ENCODE measurements at places on chromosomes 16 and 17.
A peak's percentile ranks its signal among the peaks of the same experiment; 100 is the strongest.

GRCh38 chr17:41589301-41589700 is 2.6 kb upstream of the KRT14 start:
- no peak for DNase-seq

- peak; percentile 31 for DNase-seq
Observed at GRCh38 chr16:87324411-87325275, 7.5 kb upstream of the C16orf95 start.

- DNase-seq = peak; percentile 50
Observed at GRCh38 chr17:77494664-77495435, 354.1 kb downstream of the SEC14L1 start.

DNA sequence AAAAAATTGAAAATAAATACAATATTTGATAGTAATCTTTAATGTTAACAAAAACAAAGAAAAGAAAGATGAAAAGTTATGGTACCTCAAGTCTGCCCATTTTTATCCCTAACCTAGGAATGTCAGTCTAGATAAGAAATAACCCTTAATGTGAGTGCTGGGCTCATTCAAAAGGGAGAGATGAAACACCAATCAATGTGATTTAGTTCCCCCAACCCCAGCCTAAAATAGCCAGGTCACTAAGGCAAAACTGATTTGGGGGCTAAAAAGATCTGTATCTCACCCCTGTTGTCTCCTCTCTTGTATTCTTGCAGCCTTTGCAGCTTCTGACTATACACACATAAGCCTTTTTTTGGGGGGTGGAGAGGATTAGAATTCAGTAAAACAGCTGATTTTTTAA is 3.2 kb upstream of the IGF2BP1 start:
- DNase-seq = no peak

DNA sequence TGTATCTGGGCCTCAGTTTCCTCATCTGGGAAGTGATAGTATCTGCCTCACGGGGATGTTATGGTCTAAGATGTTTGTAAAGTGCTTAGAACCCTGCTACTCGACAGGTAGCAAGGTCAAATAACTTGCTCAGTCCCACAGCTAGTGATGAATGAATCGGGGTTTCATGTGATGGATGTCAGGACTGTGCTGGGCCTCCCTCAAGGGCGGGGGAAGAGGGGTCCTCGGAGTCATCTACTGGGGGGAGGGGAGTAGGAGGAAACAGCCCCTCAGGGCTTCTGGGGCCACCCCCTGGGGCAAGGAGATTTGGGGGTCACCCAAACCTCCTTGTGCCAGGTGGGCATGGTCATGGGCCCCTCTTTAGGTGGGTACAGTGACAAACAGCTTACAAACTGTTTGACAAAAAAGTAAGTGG is 732 bp downstream of the PNPO start:
- DNase-seq = no peak

DNA sequence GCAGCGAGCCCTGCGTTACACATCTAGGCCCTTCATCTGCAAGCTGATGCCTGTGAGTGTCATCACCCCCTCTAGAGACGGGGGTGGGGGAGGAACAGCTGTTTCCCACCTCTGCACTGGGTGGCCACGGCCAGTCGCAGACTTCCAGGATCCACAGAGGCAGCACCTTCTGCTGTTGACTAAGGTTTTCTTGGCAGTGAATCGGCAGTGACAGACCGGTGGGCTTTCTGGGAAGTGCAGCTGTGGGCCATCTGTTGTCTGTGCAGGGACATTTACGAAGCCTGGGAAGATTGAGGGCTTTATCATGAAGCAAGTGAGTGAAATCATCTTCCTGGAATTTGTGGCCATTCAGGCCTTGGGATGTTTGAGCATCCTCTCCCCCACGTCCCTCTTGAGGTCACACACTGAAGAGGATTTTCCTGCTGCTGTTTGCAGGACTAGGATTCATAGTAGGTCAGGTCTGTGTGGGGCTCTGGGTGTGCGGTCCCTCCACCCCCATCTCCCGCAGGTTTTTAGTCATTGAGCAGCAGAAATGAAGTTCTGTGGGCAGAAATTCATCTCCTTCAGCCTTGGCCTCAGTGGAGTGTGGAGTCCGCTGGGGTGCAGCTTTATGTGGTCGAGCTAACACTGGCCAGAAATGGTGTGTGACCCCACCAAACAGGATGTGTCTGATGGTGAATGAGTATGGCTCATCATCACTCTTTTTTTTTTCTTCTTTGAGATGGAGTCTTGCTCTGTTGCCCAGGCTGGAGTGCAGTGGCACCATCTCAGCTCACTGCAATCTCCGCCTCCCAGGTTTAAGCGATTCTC is 12.0 kb downstream of the PGS1 start:
- no peak for DNase-seq

DNA sequence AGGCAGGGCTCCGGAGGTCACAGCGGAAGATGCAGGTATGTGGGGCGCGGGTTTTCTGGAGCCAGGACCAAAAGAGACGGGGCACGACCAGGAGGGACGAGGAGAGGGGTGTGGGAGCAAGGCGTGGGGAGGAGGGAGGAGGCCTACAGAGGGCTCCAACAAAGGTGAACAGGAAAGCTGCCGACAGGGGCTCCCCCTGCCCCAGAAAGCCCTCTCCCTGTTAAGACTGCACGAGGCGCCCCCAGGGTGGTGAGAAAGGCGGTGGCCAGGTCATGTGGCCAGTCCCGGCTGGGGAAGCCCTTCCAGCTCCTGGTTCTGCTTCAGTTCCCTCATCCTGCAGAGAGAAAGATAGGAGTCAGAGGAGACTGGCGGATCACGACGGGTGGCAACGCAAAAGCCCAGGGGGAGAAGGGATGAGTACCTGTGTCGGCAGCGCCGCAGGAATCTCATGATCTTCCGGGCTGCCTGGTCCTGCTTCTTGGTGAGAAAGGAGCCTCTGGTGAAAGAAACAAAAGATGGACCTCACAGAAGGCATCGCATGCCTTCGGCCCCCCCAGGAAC is 949 bp upstream of the SPAG7 start:
- no peak for DNase-seq

DNA sequence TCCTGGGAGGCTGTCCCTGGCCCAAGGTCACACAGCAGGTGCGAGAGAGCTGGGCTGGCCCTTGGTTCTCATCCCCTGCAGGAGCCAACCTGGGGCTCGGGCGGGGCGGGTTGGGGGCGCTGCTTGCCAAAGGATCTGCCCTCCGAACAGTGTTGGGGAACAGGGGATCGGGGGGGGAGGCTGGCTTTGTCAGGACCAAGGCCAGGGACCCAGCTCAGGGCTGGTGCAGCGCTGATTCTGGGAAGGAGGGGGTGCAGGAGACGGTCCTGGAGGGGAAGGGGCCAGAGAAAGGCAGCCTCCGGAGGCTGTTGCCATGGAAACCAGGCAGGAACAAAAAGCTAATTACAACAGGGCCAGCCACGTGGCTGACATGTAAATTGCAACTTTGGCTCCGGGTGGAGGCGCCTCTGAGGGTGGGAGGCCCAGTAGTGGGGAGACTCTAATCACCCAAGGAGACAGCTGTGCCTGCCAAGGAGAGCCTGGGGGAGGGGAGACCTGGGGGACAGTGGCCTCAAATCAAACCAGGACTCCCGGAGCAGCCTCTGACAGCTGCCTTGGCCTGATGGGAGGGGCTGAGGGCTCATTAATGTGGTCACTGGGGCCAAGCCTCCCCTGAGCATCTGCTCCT is 1.3 kb downstream of the TUBB3 start:
- peak; percentile 35 for DNase-seq

DNA sequence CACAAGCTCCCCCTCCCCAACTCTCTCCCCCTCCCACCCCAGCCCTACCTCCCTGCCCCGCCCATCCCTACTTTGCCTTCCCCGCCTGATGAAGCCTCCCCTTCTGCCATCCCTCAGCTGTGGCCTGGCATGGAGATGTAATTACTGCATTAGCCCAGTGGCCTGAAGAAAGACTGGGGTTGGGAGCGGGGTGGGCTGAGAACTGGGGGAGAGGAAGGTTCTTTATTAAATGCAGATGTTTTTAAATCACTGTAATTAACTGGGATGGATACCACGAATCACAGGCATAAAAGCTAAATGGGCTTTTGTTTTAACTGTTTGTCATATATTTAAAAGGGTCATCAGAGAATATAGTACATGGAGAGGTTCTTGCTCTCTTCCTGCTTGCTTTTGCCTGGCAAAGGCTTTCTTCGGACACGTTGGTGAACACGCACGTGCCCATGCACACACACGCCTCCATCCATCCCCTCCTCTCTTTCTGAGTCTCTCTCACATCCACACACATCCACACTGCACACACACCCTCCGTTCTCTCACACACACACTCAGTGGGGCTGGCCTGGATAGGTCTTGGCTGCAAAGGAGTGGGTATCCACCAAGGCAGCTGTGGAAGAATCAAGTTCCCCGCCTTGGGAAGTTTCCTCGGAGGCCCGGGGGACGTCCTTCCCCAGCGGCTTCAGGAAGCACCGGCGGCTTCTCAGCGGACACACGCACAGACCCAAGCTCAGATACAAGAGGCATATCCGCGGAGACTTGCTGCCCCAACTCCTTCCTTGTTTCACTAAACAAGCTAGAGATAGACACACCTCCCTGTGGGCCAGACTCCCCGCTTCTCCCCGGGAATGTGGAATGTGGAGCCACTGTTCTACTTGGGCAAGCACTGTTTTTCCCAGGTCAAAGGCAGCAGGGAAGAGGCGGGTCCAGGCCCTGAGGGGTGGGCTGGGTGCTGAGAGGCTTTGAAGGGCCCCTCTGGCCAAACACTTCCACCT is 27.4 kb upstream of the TNRC6C start:
- no peak for DNase-seq

GRCh38 chr16:23835390-23836077 is at the start of gene PRKCB:
Gene PRKCB, plus strand, starts transcription at chr16:23835983.
- peak; percentile 86 for DNase-seq

DNA sequence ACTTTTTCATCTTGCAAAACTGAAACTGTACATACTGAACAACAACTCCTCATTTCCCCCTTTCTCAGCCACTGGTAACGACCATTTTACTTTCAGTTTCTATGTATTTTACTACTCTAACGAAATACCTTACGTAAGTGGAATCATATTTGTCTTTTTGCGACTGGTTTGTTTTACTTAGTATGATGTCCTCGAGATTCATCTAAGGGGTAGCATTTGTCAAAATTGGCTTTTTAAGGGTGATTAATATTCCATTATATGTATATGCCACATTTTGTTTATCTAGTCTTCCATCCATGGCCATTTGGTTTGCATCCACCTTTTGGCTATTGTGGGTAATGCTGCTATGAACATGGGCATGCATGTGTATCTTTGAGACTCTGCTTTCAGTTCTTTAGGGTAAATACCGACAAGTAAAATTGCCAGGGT is 10.4 kb downstream of the KPNB1 start:
- no peak for DNase-seq

DNA sequence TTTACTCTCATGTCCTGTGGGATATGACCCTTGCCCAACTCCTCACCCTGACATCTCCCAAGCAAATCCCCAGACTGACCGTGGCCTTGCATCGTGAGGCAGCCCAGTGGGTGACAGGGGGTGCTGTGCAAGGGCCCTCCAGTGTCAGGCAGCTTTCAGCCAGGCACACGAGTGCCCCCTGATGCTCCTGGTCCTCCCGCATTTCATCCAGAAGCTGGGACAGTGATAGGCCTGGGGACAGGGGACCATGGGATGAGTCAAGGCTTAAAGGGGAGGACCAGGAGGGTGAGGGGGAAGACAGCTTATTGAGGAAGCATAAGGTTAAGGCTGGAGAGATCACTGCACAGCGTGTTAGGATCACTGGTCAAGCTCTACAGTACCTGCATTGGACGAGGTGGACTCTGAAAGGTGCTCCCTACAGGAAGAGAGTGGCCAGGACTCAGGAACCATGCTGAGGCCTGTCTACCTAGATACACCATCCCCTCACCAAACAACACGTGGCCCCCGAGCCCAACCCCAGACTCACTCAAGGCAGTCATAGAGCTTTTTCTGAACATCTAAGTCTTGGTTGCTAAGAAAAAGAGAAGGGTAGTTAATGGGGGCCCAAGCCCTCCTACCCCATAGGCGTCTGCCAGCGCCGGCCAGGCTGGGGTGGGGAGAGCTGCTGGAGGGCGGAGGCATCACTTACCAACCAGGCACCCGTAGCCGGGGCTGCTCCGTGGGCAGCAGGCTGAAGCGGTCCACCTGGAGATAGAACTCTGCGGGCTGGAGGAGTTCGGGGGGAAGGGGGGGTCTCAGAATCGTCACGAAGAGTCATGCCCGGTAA is 998 bp downstream of the ACD start:
- no peak for DNase-seq

DNA sequence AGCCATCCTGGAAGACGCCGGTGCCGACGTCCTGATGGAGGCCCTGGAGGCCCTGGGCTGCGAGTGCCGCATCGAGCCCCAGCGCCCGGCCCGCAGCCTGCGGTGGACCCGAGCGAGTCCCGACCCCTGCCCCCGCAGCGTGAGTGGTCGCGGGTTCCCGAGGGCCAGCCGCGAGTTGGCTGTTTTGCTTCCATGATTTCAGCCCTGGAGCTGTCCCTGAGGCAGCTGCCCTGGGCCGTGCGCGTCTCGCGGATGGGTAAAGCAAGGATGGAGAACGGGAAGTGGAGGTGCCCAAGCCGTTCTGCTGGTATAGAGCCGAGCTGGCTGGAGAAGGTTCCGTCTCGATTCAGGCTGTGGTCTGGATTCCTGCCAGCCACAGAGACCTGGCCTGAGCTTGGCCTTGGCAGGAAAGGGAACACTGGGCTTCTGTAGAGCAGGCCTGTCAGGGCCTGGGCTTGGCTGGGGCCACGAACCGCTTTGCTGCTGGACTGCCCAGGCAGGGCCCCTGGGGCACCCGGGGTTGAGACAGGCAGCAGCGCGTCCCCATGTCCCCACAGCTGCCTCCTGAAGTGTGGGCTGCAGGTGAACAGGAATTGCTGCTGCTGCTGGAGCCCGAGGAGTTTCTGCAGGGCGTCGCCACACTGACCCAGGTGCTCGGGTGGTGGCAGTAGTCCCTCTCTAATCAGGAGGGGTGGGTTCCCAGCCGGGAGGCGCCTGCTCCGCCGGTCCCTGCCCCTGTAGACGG is 941 bp upstream of the MRPS34 start:
- no peak for DNase-seq

- no peak for DNase-seq
Observed at GRCh38 chr16:22862046-22862445, 48.1 kb downstream of the HS3ST2 start.

DNA sequence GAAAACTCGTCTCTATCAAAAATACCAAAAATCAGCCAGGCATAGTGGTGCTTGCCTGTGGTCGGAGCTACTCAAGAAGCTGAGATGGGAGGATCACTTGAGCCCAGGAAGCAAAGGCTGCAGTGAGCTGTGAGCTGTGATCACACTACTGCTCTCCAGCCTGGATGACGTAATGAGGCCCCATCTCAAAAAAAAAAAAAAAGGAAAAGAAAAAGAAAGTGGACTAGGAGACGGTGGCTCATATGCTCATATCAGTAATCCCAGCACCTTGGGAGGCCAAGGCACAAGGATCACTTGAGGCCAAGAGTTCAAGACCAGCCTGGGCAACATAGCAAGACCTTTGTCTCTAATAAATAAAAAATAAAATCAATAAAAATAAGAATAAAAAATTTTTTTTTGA is 8.8 kb upstream of the SUMO2 start:
- DNase-seq = no peak

- DNase-seq = peak; percentile 30
Observed at GRCh38 chr17:60947100-60947499, 269.4 kb downstream of the BCAS3 start.
